SHP77 treated with DMSO at 0.1 percent for 48 hours (cell line): ENCODE measurements at places on chromosomes 5 and 9.

GRCh38 chr5:33611877-33612276, 171.1 kb downstream of the TARS1 start:
- DNase-seq = no peak

- no peak for DNase-seq
Observed at GRCh38 chr5:172046593-172046992, 40.2 kb upstream of the FBXW11 start.

DNA sequence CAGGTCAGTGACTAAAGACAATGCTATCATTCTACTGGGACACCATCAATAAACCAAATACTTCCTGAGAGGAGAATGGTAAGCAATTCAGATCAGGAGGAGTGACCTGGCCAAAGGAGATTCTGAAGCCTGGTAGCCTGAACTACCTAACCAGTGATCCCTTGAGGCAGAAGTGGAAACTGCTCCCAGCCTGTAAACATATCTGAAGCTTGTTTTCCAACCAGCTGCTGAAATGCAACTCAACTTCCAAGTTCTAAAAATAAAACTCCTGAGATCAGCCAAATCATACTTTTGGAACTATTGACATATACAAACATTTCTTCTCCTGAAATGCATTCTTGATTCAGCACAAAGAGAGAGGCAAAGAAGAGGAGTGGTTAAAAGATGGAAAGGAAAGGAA, 204.1 kb downstream of the EBF1 start:
- DNase-seq = no peak

GRCh38 chr5:4348423-4348822, 752.8 kb downstream of the IRX1 start:
- DNase-seq = no peak

- no peak for DNase-seq
Observed at GRCh38 chr9:114631166-114631565, 20.1 kb downstream of the TMEM268 start.

DNA sequence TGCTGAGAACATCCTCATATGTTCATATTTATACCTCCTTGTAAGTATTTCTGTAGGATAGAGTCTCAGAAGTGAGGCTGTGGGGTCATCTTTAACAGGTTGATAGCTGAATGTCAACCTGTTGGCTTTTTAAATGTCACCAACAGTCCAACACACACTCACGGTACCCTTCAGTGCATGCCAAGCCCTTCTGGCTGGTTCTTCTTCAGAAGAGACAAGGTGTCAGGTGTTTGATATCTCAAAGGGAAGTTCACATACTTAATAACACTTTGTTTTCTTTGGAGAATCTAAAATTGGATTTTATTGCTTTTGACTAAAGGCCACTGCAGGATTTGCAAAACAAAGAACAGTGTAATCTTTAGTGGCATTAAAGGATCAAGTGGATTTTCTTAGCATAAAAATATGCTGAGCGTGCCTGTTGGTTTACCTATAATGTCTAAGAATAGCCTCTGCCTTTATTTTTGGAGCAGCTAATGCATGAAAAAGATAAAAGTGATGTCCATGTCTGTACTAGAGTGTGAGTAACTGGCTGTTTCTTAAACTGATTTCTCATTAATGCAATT, 58.2 kb downstream of the RGS3 start:
- no peak for DNase-seq

DNA sequence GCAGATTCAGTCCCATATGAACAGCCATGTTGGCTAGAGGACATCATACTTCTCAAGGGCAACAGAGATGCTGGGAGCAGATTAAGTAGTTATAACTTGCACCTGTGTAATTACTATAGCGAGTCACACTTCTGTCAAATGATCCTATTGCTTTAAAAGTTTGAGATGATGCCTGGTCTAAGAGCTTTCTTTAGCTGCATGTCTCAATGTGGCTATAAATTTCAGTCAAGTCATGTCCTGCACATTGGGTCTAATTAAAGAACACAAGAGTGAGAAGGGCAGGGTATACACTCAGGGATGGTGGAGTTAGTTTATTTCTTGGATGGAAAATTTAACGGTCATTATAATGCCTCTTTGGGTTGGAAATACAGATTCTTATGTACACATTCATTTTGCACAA, 557.3 kb downstream of the RAB3C start:
- no peak for DNase-seq

DNA sequence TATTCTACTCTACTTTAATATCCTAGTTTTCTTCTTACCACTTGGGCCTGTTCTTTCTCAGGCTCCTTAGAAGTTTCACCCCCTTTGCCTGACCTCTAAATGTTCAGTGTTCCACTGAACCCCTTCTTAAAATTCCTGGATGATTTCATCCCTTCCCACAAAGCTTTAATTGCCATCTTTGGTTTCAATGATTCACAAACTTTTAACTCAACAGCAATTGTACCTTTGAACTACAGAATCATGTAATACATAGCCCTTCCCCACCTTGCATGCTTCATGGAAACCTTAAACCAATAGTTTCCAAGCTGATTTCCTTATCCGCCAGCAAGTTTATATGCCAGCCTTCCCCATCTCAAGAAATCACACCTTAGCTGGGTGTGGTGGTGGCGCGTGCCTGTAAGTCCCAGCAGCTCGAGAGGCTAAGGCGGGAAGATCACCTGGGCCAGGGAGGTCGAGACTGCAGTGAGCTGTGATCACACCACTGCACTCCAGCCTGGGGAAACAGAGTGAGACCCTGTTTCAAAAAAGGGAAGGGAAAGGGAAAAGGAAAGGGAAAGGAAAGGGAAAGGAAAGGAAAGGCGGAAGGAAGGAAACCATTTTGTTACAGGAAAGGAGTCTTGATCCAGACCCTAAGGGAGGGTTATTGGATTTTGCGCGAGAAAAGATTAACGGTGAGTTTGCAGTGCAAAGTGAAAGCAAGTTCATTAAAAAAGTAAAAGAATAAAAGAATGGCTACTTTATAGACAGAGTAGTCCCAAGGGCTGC, 1023.7 kb upstream of the DMAC1 start:
- no peak for DNase-seq

GRCh38 chr5:32100230-32100629, 73.9 kb downstream of the GOLPH3 start:
- DNase-seq = no peak

DNA sequence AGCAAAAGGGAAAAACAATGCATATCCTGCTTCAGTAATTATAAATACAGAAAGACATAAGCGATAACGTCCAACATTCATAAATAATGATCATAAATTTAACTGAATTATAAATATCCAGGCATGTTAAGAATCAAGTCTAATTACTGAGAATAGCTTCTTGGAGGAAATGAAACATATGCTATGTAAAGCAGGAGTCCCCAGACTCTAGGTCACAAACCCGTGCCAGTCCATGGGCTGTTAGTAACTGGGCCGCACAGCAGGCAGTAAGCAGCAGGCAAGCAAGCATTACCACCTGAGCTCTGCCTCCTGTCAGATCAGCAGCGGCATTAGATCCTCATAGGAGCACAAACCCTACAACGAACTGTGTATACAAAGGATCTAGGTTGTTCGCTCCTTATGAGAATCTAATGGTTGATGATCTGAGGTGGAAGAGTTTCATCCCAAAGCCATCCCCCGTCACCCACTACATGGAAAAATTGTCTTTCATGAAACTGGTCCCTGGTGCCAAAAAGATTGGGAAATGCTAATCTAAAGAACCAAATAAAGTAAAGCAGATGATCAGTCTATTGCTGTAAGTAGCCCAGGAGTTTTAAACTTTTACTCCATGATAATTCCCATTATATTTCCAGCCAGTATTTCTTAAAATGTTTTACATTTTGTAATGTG, 50.4 kb downstream of the CERT1 start:
- no peak for DNase-seq

- no peak for DNase-seq
Observed at GRCh38 chr9:18579536-18579935, 105.6 kb downstream of the ADAMTSL1 start.

DNA sequence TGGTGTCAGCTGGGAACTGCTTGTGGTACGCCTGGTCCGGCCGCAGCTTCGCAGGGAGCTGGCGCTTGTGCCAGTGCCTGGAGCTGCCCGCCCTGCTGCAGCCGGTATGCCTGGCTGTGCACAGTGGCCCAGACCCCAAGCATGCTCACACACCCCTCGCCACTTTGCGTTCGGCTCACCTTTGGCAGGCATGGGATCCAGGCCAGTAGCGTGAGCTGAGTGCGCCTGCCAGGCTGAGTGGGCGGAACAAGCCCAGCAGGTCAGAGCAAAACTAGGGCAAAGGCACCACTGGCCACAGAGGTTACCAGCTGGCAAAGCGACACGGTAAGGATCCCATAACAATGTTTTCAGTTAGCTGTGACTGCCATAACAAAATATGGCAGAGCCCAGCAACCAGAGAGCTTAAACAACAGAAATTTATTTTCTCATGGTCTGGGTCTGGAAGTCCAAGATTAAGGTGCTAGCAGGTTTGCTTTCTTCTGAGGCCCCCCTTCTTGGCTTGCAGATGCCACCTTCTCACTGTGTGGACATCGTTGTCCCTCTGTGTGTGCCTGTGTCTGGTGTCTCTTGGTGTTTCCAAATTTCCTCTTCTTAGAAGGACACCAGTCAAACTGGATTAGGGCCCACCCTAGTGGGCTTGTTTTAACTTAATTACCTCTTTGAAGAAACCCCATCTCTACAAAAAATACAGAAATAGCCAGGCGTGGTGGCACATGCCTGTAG, 61.6 kb downstream of the PSAT1 start:
- no peak for DNase-seq

GRCh38 chr5:104573949-104574709, 1011.5 kb upstream of the NUDT12 start:
- DNase-seq = no peak

DNA sequence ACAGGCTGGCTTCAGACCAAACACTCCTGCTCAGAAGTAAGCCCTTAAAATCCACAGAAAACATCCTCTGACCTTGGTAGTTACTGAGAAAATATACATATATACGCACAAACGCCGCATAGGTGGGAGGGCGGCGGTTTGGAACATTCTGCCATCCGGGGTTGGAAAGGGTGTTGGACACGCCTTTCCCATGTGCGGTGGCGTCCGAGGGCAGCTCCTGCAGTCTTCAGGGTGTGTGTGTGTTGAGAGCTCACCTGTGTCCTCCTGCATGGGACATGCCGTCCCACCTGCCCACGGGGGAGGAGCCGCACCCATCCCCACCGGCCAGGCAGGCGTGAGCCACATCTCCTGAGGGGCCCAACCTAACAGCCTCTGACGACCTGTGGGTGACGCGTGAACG, 28.2 kb downstream of the SLC9A3 start:
- no peak for DNase-seq

DNA sequence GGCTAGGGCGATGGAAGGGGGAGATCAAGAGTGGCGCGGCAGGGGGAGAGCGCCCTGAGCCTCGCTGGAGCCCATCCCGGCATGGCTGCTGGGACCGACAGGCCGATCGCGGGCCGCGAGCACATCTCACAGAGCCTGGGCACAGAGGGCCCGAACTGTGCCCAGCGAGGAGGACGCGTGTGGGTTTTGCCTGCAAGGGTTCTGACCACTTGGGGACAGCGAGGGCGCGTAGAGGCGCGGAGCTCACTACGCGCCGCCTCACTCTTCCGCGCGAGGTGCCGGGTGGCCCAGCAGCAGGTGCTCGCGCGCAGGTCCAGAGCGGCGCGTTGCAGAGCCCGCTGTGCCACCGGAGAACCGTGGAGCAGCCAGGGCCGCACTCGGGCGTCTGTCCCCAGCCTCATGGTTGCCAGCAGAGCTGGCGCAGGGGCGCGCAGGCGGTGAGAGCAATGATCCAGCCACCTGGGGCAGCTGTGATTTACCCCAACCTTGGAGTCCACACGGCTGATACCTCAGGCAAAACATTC, 16.3 kb upstream of the PITX1 start:
- DNase-seq = no peak
